ENCODE measurements at places on chromosomes 2 and 18. TPM values are rescaled to one million over a fixed set of nuclear protein-coding genes. Genes with fewer than 3 reads are reported as not detected.

- peak; percentile 68 for DNase-seq
Observed at GRCh38 chr2:191318729-191319078, 73.5 kb downstream of the MYO1B start.

Gene APCDD1
- 1.8 TPM for total RNA-seq

- no peak for DNase-seq
Observed at GRCh38 chr2:228224410-228224809, 42.9 kb upstream of the SPHKAP start.

- no peak for DNase-seq
Observed at GRCh38 chr2:199668645-199669044, 182.3 kb downstream of the FTCDNL1 start.

- no peak for DNase-seq
Observed at GRCh38 chr2:129006135-129006886, 687.6 kb upstream of the HS6ST1 start.

DNA sequence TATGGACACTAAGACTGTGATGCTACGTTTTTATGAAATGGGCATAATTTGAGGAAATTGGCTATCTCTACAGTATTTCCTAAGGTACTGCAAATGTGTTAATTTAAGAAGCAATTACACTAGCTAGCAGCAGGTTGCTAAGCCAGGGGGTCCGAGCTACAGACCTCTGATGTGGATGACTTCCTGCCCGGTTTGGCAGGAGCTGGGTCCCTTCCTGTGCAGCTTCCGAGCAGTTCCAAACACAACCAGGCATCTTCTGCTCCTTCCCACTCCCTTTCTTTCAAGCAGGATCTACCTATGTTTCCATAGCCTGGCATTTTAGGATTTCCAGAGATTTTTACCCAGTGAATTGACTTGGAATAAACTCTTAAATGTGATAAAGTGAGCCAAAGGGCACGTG is 55.7 kb downstream of the SCN2A start:
- no peak for DNase-seq

Gene REG1B
- total RNA-seq = not detected

DNA sequence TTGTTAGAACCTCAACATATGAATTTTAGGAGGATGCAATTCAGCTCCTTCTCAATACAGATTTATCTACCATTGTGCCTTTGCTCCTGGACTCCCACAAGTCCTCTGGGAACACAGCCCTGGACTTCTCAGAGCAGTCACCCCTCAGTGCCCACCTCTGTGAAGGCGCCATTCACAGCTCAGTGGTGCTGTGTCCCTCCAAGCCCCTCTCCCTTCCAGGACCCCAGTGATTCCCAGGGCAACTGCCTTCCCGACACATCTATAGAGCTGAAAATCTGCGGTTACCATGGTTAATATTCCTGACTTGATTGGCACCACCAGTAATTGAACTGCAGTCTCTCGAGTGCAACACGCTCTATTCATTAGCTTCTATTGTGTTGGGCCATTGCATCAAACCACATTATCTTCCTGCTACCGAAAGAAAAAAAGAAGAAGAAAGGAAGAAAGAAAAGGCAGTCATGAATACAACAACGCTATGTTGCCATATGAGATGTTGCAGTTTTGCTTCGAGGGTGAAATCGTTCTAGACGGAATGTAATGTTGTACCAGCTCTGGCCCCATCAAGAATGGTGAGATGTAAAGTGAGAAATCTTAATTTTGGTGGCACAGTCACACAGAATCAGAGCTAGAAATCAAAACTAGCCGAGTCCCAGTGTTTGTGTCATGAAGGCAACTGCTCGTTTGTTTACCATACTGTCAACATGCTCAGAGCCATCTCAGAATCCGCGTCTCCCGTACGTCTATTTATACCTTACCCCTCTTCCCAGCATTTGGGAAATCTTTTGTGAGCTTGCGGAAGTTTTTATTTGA is 524.0 kb upstream of the ID2 start:
- no peak for DNase-seq

Gene FMNL2
- total RNA-seq = 30.3 TPM

DNA sequence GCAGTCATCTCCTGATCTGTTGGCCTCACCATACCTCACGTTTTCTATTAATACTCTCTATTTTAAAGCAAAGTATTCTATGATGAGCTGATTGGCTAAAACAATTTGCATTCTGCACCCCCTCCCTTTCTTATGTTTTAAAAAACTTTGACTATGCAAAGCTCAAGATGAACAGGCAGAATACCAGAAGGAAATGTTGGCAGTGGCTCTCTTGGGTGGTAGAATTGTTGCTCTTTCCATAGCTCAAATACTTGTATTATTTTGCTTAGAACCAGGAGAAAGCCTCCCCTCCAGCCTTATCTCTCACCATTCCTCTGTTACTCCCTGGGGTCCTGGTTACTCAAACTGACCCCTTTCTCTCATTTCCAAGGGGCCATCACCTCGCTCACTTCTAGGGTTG is 14.4 kb downstream of the GPR45 start:
- no peak for DNase-seq

Gene GNAL
- 23.8 TPM for total RNA-seq

Gene NDC80
- 38.5 TPM for total RNA-seq

- no peak for DNase-seq
Observed at GRCh38 chr2:25885933-25886332, 7.6 kb upstream of the ASXL2 start.

Gene CYBRD1
- 5.4 TPM for total RNA-seq

GRCh38 chr2:224882291-224883171 is 159.7 kb downstream of the DOCK10 start:
- DNase-seq = no peak

Gene RNF25
- 35.3 TPM for total RNA-seq

- DNase-seq = no peak
Observed at GRCh38 chr2:192286093-192286701, 91.5 kb upstream of the TMEFF2 start.

GRCh38 chr2:27860111-27860510 is 30.1 kb downstream of the RBKS start:
- DNase-seq = no peak

GRCh38 chr2:78701546-78701945 is 324.0 kb upstream of the REG3G start:
- DNase-seq = no peak

- no peak for DNase-seq
Observed at GRCh38 chr2:30481323-30481800, 34.3 kb downstream of the LCLAT1 start.

DNA sequence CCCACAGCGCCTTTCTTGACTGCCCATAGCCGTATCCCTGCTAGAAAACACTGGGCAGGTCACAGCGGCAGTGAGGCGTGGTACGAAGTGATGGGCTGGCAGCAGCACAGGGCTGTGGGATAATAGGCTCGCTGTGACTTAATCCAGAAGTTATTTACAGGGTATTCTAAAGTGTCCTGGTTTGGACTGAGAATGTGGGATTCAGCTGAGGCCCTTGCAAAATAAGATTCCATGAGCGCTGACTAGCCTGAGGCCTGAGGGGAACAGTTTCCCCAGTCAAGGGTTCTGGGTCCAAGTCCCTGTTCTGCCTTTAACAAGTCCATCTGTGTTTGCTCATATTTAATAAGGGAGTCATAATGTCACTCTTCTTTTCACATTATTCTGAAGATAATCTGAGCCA is 34.6 kb downstream of the SETBP1 start:
- DNase-seq = no peak

Gene REG3A
- total RNA-seq = not detected

All from H9 (cell line).